ENCODE measurements at places on chromosomes 11 and 22.

DNA sequence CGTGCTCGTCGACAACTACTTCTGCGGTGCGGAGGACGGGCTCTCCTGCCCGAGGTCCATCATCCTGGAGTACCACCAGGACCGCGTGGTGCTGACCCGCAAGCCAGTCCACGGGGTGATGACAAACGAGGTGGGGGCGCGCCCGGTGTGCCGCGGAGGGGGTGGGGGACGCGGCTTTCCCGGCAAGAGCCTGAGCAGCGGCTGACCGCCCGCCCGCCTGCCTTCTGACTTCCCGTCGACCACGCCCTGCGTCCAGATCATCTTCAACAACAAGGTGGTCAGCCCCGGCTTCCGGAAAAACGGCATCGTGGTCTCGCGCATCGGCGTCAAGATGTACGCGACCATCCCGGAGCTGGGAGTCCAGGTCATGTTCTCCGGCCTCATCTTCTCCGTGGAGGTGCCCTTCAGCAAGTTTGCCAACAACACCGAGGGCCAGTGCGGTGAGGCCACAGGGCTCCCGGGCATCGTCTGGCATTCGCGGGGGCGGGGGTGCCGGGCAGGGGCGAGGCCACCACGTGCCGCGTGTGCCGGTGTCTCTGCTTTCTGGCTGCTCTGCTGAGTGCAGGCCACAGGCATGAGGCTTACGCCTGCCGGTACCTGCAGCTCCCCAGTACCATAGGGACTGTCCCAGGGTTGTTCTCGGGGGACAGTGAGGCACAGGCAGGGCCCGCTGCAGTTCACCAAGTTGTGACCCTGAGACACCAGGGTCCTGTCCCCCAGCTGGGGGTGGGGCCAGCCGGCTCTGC lies 28.5 kb upstream of the MUC5B start:
- DNase-seq: no peak

- no peak for DNase-seq
These were observed 299.5 kb upstream of the B3GAT1 start for GRCh38 chr11:134711588-134711987.

DNA sequence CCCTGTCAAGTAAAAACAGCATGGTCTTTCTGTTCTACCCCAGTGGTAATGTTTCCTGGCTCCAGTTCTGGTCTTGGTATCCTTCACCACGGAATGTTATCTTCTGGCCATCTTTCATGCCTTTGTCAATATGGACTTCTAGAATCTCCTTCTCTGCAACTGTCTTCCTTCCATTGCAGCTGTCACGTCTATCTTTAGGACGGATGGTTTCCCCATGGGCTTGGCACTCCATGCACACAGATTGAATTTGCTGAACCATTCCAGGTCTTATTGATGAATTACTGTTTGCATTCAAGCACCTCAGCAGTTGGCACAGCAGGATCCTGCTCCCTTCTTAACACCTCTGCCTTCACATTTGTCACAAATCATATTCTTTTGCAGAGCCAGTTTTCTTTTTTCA lies 44.9 kb upstream of the SLC25A18 start:
- no peak for DNase-seq

DNA sequence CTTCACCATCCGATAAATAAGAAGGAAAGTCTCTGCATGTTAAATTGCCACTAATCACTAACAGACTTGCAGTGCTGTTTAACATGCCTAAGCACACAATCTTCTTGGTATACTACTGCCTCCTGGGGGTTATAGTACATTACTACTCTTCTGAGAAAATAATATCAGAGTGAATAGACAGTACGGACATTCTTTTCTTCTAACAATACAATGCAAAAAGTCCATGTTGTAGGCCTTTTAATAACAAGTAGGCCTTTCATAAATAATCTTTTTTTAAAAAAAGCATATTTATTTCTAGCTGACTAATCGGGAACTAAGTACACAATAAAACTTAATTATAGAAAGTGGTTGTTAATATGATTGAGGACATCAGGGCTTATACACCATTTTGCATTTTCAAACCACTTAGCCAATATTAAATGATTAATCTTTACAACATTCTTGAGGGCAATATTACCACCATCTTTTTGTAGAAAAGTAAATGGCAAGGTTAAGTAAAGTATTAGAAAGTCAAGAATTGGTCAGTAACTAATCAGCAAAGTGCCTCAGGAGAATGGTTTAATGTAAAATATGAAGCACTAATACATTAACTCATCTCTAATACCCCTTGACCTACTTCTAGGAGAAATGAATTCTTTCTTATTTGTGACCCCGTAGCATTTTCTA lies 84.7 kb downstream of the TTC28 start:
- no peak for DNase-seq

DNA sequence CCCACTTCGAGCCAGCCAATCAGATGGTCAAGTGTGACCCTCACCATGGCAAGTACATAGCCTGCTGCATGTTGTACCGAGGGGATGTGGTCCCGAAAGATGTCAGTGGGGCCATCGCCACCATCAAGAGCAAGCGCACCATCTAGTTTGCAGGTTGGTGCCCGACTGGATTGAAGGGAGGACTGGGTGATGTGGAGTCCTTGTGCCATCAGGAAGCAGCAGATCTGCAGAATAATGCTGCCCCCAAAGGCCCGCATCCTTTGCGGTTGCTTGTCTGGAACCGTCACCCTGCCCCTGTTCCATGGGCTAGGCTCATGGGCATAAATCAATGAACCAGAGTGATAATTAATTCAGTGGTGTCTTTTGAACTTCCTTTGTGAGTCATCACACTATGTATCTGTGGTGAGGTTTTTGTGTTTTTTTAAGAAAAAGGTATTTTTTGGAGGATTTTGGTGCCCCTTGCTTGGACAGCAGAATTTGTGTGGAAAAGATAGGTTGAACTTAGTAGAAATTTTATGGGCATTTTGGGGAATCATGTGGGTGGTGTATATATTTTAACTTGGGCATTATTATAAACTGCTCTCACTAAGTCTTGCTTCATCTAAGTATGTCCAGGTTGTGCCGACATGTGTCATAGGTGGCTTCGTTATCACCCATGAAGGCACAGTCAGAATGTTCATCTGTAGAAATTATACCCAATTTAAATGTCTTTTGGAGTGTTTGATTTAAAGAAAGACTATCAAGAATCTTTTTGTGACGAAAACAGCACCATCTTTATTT lies 22.3 kb downstream of the LRRC74B start:
- DNase-seq: no peak
